ENCODE measurements at places on chromosomes 6 and 20.

- no peak for DNase-seq
These were observed 51.7 kb upstream of the CLDN20 start for GRCh38 chr6:155212106-155212505.

DNA sequence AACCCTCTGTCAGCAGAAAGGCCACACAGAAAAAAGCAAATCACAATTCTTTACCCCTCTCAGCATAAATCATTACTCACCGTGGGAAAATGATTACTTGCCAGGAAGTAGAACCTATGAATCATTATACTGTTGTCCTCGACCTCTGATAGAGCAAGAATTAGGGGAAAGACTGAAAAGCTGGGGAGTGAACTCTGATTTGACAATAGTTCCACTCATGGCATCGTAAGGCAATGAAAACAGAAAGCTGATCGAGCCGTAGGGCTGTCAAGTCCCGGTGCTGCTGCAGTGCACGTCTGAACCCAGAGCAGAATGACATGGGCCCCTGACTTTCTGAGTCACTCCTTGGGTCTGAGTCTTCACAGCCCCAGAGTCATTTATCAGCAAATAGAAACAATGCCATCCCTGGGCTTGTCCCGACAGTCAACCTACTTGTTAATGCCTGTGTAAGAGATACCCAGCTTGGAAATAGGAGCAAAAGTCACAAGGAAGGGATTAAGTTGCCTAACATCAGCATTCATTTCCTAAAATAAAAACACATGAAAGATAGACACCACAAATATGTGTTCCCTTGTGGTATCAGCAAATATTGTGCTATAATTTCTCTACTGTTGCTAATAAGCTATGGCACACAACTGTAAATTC lies 224.8 kb upstream of the MARCKS start:
- DNase-seq = no peak

DNA sequence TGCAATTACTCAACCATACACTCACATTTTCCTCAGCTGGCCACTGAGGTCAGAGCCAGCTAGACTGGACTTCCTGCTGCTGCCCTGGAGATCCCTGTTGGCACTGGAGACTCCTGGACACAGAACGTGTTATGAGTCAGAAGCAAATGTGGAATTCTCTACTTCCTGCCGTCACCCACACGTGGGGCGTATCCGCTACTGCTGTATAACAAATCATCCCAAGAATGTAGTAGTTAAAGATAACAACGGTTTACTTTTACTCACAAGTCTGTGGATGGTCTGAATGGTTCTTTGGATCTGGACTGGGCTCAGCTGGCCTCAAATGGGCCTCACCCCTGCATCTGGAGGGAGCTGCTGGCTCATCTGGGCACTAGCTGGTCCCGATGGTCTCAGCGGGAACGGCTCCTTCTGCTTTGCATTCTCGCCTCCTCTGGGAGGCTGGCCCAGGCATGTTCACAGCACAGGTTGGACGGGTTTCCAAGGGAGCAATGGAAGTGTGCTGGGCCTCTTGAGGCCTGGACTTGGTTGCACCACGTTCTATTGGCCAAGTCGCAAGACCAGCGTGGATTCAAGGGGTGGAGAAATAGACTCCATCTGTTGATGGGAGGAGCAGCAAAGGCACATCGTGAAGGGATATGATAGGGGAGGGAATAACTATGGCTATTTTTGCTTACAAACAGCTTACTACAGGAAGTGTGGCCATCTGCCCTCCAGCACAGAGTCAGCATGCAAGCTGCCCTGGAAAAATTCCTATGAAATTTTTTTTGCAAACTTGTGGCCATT lies 118.5 kb downstream of the SNX5 start:
- no peak for DNase-seq

GRCh38 chr6:14641423-14642135 lies 524.0 kb downstream of the CD83 start:
- no peak for DNase-seq

DNA sequence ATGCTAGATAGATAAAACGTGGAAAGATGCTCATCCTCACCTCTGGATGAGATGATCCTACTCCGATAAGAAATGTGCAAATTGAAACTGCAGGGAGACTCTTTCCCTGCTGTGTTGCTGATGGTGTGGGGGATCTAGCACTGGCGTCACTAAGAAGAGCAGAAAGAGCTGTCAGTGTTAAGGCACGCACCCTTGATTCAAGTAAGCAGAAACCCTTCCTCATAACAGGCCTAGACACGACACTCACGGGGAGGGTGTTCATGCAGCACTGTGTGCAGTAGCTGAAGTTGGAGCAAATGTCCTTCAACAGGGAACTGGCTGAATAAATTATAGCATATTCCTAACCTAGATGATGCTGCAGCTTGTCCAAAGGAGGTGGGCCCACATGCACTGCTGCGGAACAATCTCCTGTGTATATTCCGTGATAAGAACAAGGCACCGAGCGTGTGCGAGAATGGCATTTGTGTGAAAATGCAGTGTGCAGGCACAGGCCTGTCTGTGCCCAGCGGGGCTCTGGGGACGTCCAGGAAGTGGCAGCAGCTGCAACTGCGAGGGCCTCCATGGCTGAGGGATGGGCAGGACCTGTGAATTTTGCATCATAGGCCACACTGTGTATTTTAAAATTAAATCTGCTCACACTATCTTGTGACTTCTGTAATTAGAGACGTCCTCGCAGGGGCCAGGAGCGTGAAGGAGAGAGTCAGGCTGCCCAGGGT lies 64.0 kb downstream of the TCP11 start:
- DNase-seq = no peak

GRCh38 chr6:138957484-138957883 lies 30.6 kb downstream of the REPS1 start:
- DNase-seq = no peak
